Chondrocyte (in vitro differentiated cells): ENCODE measurements at places on chromosomes 12 and 14. TPM values are rescaled to one million over a fixed set of nuclear protein-coding genes. Genes with fewer than 3 reads are reported as not detected.

SMIM41 gene
- total RNA-seq: not detected in 3 replicates

KRT75 gene
- not detected in 3 replicates for total RNA-seq

CAPRIN2 gene
- 23.7 to 28.3 TPM (median 25.3 TPM) in 3 replicates for total RNA-seq

BEGAIN gene
- 5.1 to 6.5 TPM (median 6.5 TPM) in 3 replicates for total RNA-seq

TTC6 gene
- total RNA-seq: not detected in 3 replicates

PELI2 gene
- 4.7 to 9.0 TPM (median 8.7 TPM) in 3 replicates for total RNA-seq

ACOT6 gene
- total RNA-seq: not detected in 3 replicates

PZP gene
- not detected in 3 replicates for total RNA-seq

TAS2R8 gene
- not detected in 3 replicates for total RNA-seq

TCHP gene
- total RNA-seq: 9.8 to 12.6 TPM (median 11.7 TPM) in 3 replicates

AQP2 gene
- not detected in 3 replicates for total RNA-seq

ABCD4 gene
- total RNA-seq: 31.0 to 40.9 TPM (median 34.7 TPM) in 3 replicates

MGAT4C gene
- 0.02 to 0.30 TPM (median 0.26 TPM) in 3 replicates for total RNA-seq

NRIP2 gene
- total RNA-seq: 0.25 to 0.92 TPM in 2 of 3 replicates, not detected in the other

RASSF9 gene
- total RNA-seq: 0.44 to 0.82 TPM (median 0.47 TPM) in 3 replicates

DYNC1H1 gene
- total RNA-seq: 718 to 842 TPM (median 735 TPM) in 3 replicates
